ENCODE measurements at places on chromosomes 5 and 9.

- DNase-seq = no peak
These were observed 243.0 kb downstream of the ICE1 start for GRCh38 chr5:5665225-5666075.

GRCh38 chr9:136531904-136532798 lies 13.7 kb downstream of the NOTCH1 start:
- DNase-seq = no peak

- DNase-seq = no peak
These were observed 91.6 kb downstream of the ZNF462 start for GRCh38 chr9:106954558-106954957.

DNA sequence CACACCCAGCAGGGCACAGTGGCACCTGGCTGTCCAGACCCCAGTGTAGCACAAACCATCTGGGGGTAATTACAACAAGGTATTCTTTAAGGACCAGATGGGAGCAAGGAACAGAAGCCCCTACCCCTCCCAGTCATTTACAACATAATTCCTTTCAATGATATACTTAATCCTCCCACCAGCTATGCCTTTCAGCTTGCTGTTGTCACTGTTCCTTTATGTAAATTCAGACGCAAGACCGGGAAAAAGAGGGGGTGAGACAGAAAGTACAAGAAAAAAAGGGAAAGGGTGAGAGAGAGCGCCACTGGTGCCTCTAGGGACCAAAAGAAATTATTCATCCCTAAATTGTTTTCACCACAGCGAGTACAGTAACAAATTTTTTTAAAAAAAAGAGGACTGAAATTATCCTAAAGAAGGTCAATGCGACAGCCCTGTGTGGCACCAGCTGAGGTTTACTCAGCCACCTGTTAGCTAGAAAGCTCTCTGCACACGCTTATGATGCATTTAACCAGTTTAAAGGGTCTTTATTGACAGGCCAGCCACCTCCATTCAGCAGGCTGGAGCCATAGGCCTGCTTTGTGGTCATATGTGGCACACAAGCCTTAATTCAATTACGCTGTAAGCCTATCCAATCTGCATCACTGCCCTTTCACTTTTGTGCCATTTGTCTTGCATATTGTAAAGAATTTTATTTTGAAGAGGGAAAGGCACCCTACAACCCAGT lies 210.2 kb upstream of the ISL1 start:
- no peak for DNase-seq

DNA sequence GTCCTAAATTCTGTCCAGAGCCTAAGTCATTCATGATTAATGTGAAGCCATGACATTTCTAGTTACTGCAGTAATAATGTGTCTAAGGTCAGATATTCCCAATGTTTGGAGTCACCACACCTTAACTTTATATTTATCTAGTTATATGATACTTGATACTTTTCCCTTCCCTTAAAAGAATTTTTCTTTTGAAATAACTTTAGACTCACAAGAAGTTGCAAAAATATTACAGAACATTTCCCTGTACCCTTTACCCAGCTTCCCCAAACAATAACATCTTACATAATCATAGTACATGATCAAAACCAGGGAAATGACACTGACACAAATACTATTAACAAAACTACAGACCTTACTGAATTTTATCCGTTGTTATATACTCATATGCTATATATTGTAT lies 150.0 kb upstream of the GNA14 start:
- no peak for DNase-seq

- DNase-seq = peak; percentile 20
These were observed 80.2 kb upstream of the MIER3 start for GRCh38 chr5:57032151-57032551.

GRCh38 chr9:72526901-72527800 lies 5.7 kb downstream of the TMC1 start:
- peak; percentile 10 for DNase-seq

DNA sequence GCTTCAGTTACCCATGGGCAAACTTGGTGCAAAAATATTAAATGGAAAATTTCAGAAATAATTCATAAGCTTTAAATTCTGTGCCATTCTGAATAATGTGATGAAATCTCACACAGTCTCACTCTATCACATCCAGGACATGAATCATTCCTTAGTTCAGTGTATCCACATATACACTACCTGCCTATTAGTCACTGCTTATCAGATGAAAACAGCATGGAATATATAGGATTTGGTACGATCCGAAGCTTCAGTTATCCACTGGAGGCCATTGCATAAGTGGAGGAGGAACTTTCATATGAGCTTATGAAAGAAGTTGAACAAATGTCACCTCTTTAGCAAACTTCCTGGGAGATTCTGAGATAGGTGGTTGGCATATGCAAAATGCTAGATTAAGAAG lies 64.2 kb downstream of the GAPVD1 start:
- DNase-seq = no peak

- DNase-seq = no peak
These were observed 318.4 kb downstream of the IRX2 start for GRCh38 chr5:2433086-2433485.

GRCh38 chr9:107698779-107699178 lies 209.2 kb upstream of the KLF4 start:
- no peak for DNase-seq

DNA sequence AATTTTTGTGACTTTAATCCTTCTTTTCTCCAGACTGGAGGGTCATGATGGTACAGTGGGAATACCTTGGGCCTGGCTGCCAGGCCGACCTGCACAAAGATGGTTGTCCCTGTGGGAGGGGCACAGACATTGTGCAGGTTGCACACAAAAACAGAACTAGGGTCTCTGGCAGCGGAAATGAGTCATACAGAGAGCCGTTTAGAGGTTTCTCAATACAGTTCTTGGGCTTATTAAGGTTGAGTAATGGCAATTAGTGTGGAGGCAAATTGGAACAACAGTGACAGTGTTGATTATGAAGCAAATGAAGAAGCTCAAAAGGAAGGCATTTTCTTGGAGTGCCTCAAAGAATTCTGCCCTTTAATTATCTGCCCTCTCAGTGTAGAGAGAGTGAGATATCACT lies 173.6 kb downstream of the TENT4A start:
- DNase-seq = no peak

GRCh38 chr9:37922363-37923117 lies 18.6 kb upstream of the SLC25A51 start:
- DNase-seq = no peak

- no peak for DNase-seq
These were observed 37.0 kb upstream of the RAB3C start for GRCh38 chr5:58545912-58546311.

- no peak for DNase-seq
These were observed 507.0 kb upstream of the CDH6 start for GRCh38 chr5:30686530-30686929.

DNA sequence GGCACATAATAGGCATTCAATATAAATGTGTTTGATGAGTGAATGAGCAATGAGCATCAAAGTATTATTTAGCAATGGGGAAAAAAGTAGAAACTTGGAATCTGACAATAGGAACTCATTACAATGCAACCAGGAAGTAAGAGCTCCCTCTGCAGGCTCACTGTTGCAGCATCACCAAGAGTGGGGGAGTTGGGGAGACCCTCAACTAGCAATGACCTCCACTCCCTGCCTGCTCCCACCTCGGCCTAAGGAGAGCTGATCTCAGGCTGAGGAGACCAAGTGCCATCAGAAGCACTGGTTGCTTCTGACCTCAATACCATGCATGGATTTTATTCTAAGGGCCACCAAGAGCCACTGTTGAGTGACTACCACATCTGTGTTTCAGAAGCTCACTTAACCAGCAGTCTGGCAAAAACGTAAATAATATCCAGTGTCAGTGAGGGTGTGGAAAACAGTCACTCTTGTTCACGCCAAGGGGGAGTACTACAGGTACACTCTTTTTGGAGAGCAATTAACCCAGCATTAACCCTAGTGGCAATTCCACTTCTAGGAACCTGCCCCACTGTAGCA lies 8.0 kb downstream of the VDAC1 start:
- no peak for DNase-seq

- no peak for DNase-seq
These were observed 315.8 kb downstream of the SH3GL2 start for GRCh38 chr9:17894501-17895160.

DNA sequence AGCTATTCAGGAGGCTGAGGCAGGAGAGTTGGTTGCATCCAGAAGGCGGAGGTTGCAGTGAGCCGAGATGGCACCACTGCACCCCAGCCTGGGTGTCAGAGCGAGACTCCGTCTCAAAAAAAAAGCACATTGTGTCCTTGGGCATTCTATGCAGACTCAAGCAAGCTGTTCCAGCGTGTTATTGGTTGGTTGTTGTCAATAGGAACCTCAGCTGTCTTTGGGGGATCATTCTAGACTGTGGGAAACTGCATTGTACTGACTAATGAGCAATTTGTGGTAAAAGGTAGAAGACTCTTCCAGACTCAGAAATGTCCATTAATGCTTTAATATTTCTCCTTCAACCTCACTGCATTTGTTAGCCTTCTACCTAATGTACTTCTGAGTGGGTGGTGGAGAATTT lies 379.5 kb upstream of the GRAMD2B start:
- no peak for DNase-seq

- no peak for DNase-seq
These were observed 9.1 kb upstream of the ERMP1 start for GRCh38 chr9:5841771-5842573.

DNA sequence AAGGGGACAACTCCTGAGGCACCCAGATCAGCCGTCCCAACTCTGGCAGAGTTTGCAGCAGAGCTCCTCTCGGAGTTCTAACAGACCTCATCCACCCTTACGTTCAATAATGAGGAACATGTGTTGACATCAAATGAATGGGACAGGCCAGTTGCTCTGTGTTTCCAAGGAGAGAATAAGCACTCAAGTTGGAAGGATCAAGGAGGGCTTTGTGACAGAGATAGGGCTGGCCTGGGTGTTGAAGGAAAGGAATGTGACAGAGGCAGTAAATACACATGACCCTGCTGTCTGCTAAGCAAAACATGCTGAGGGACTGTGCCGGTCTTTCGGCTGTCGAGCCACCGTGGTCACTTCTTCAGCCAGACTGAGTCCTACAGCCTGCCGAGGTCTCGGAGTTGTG lies 48.2 kb downstream of the GPR107 start:
- DNase-seq = no peak

GRCh38 chr5:26104175-26104574 lies 934.2 kb downstream of the CDH9 start:
- no peak for DNase-seq

DNA sequence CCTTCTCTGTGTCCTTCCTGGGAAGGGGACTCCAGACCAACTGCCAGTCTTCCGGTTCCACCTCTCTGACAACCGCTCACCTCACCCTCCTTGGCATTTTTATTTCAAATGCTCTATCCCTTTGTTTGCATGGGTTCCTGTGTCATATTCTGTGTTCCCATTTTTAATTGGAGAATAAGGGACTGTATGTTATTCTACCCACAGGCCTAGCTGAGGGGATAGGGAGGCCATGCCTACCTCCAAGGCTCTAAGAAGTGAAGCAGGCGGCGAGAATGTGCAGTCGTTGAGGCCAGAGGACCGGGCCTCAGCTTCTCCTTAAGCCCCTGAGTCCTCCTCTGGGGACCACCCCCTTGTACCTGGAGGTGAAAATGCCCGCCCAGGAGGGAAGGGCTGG lies 936 bp upstream of the WDR5 start:
- no peak for DNase-seq

- DNase-seq = peak; percentile 49
These were observed 124.1 kb upstream of the STC2 start for GRCh38 chr5:173452119-173452905.

- no peak for DNase-seq
These were observed 374.9 kb downstream of the TMEM38B start for GRCh38 chr9:106069241-106069640.

DNA sequence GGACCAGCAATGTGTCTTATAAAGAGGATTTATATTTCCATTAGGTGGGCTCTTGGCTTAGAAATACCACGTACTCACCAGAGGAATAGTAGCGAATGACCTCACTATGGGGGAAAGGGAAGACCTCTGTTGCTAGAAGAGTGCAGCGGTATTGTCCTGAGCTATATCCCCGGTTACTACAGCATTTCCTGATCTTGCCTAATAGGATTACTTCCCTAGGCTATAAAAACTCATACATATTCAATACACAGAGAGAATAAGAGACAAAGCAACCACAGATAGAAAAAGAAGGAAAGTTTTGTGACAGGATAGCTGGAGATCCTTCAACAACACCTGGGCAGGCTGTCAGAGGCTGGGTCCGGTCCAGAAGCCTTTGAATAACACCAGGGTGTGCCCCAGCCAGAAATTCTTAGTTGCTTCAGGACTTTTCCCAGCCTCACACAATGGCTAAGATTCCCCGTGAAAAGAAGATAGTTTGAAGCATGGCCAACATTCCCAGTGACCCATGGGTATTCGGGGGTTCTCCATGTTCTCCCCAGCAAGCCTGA lies 85.4 kb downstream of the TRIM36 start:
- DNase-seq = no peak

- no peak for DNase-seq
These were observed 316.6 kb upstream of the RIOK2 start for GRCh38 chr5:97499605-97500004.

GRCh38 chr5:125215593-125215992 lies 469.2 kb upstream of the ZNF608 start:
- no peak for DNase-seq

DNA sequence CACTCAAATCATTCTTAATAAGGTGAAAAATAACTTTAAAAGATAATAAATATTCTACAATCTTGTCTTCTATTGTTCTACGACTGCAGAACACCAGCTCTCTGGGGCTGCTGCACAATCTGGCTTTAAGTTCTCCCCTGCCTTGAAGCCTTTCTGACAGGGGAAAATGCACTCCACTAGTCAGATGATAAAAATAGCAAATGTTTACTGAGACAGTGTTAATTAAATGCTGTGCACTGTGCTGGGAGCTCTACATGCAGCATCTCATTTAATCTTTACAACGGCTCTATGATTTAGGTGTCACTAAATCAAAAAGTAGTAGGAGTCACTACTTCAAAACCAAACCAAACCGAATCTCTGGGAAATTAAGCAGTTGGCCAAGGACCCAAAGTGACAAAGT lies 132.7 kb downstream of the SLIT3 start:
- DNase-seq = no peak

DNA sequence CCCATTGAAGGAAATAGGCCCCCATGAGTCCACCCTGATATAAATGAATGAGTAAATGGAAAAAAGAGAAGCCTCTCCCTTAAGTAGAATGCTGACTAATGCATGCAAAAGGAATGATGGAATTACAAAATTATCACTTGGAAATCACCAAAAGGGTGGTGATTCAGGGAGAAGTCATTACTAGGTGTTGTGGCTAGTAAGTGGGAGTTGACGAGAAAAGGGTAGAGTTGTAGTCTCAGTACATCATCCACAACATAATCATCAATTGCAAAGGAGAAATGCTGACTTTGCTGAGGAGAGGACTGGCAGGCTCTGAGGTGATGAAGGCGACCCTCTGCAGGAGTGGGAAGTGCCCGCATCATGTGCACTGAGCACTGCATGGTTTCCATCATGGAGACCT lies 201.5 kb upstream of the S1PR3 start:
- DNase-seq = no peak

Measured in HepG2 (cell line).